ENCODE measurements at places on chromosomes 4 and X. TPM values are rescaled to one million over a fixed set of nuclear protein-coding genes. Genes with fewer than 3 reads are reported as not detected.

Gene ERCC6L
- polyA plus RNA-seq, result 6.9 TPM

Gene GJB1
- 39.8 TPM for polyA plus RNA-seq

Gene TMEM271
- not detected for polyA plus RNA-seq

Gene CSAG3
- not detected for polyA plus RNA-seq

Gene TCP11X2
- polyA plus RNA-seq, result 2.4 TPM

Gene PASD1
- polyA plus RNA-seq, result 0.05 TPM

Gene C1GALT1C1
- 31.1 TPM for polyA plus RNA-seq

Gene HGFAC
- polyA plus RNA-seq, result 0.86 TPM

Gene PLAC8
- 2.9 TPM for polyA plus RNA-seq

Gene FAM9C
- polyA plus RNA-seq, result 0.25 TPM

Gene UGT8
- 60.2 TPM for polyA plus RNA-seq

GRCh38 chrX:65990702-65991101 lies 49.2 kb downstream of the VSIG4 start:
- DNase-seq, result no peak

- DNase-seq, result no peak
Observed at GRCh38 chrX:127317159-127317558, 497.6 kb downstream of the PRR32 start.

DNA sequence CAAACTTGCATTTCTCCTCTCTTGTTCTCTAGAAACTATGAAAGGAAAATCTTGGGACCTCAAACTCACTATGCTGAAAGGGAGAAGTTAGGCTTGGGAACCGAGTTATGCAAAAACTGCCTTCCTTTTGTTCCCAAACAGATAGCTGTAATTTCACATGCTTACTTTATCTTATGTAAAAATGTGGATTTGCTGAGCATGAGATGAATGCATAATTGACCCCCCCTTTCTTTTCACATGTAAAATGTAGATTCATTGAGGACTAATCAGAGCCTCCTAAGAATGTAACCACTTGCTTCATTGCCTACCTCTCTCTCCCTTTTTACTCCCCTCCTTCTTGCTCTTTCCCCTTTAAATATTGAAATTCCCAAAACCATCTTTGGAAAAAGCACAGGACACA lies 18.0 kb downstream of the TBC1D9 start:
- no peak for DNase-seq

DNA sequence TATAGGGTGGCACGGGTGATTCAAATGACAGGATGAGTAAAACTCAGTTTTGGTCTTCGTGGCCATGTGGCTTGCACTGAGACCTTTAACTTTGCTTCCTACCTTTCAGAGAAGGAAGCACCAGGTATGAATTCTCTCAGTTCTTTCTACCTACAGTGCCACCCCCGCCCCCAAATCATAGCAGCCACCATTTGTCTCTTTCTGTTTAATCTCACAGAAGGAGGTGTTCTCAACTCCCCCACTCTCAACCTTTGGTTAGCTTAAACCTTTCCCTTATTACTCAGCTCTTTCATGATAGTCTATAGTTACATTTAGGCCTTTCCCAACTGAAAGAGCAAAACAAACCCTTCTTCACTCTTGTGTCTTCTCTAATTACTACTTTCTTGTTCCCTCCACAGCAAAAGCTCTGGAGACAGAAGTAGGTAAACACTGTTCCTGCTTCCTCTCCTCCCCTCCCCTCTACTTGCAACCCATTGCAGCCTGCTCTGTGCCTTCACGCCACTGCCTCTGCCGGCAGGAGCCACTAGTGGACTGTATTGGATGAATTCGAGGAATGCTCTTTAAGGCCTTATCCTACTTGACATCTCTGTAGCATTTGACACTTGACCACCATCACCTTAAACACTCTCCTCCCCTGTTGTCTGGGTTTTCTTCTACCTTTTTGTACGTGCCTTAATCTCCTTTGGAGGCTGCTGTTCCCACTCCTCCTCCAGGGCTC lies 123.7 kb downstream of the AFF1 start:
- peak; percentile 37 for DNase-seq

DNA sequence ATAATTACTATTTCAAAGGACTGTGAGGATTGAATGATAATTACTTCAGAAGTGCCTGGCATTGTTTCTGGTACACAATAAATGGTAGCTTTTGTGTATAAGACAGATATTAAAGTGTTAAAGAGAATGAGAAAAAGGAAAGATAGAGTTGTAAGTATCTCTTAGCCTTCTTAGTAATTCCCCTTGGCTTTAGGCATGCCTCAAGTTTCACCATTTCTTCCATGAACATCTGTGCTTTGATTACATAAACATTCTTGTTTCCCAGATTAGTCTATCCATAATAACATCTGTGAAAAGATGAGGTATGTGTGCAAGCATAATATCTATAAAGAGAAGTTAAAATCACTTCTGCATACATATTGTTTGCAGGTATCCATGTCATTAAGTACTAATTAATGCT lies 230.9 kb upstream of the TEX13A start:
- no peak for DNase-seq

DNA sequence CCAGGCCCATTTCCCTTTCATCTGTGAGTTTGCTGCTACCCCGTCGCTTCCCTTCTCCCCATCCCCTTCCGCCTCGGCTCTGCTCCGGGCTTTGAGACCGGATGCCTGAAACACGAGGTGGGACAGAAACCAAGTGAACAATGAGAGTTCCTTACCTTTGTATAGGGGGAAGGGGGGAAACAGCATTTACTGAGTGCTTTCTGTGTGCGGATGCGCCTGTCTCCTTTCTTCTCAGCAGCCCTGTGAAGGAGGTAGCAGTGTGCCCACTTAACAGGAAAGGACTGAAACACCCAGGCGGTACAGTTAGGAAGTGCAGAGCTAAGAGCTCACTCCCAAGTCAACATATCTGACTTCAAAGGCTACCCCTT lies 43.2 kb upstream of the TMSB15B start:
- DNase-seq, result peak; percentile 22

GRCh38 chrX:41108463-41109205 lies 23.4 kb downstream of the USP9X start:
- DNase-seq, result no peak

GRCh38 chr4:185839770-185840169 lies 27.8 kb upstream of the SORBS2 start:
- DNase-seq, result no peak

GRCh38 chrX:73563738-73564068 lies 706 bp downstream of the CHIC1 start:
- DNase-seq, result no peak

- DNase-seq, result no peak
Observed at GRCh38 chrX:155899366-155899765, 18.2 kb downstream of the VAMP7 start.

DNA sequence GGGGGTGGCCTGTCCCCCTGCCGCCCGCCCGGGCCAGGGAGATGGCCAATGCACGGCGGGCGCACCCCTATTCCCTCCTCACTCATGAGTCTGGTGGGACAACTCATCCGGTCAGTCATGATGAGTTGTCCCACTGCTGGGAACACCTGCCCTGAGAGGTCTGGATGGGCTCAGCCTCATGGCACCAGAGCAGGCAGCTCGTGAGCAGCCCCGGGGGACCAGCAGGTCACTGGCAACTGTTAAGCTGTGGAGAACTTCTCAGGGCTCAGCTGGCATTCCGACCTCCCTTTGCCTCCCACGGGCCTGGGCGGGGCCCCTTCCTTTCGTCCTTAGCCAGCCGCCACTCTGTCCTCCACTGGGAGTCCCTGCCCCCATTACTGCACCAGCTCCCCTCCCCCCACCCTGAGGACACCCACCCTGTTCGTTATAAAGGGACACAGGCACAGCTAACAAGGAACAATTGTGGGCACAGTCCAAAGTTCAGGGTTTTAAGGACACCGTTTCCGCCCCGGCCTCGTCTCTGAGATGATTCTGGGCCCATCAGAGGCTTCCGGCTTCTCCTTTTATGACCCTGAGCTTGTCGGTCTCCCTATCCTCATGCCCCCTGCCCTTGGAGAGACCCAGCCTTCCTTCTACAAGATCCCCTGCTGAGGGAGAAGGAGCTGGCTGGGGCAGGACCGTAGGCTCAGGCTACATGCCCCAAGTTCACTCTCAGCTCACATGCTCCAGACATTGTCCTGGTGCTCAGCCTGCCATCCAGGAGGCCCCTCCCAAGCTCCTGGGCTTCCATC lies 14.6 kb upstream of the KIAA0232 start:
- DNase-seq, result no peak

- no peak for DNase-seq
Observed at GRCh38 chr4:40238700-40239548, 42.1 kb downstream of the RHOH start.

- no peak for DNase-seq
Observed at GRCh38 chrX:115581759-115582615, 21.0 kb downstream of the PLS3 start.

DNA sequence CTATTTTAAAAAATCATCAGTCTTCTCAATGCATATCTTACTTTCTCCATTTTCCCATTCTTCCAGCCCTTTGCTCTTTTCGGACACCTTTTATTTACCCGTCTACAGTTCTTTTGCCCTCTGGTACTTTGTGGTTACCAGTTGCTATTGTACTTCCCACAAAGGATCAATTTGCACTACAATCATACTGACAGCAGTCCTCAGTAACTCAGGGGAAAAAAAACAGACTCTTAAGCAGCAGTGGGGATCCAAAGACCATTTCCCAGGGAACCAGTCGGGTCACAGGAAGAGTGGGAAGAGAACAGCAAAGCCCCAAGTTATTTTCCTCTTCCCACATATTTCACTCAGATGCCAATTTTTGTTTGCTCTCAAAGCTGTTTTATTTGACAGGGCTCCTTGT lies 23.1 kb downstream of the DMD start:
- no peak for DNase-seq

- DNase-seq, result no peak
Observed at GRCh38 chr4:45566896-45567603, 556.8 kb downstream of the GABRG1 start.

DNA sequence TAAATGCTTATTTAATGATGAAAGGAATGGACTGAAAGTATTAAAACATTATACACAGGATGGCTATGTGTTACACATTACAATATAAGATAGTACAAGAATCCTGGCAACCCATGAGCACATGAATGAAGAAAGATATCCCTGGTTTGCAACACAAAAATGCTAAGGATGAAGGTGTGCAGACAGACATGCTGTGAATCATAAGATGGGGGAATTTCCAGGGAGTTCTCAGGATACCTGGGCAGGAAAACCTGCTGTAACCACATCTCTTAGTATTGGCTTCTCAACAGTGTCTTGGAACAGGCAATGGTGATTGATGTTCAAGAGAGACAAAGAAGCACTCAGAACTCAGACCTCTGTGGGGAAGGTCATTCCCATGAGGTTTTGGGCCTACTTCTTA lies 23.9 kb upstream of the ANOS1 start:
- no peak for DNase-seq

DNA sequence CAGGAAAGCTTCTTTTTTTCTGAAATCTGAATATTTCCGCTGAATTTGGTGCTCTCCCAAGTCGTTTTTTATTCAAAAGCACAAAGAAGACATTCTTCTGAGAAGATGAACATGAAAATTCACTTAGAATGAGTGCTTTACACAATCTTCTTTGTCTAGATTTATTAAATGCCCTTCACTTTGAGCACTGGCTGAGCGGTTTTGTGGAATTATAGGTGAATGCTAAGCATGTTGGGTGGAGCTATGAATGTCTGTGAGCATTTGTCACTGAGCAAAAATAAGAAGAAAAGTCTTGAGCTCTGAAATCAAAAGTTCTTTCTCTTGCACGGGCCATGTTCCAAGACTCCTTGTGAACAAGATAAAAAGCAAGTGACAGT lies 13.1 kb downstream of the GASK1B start:
- no peak for DNase-seq

DNA sequence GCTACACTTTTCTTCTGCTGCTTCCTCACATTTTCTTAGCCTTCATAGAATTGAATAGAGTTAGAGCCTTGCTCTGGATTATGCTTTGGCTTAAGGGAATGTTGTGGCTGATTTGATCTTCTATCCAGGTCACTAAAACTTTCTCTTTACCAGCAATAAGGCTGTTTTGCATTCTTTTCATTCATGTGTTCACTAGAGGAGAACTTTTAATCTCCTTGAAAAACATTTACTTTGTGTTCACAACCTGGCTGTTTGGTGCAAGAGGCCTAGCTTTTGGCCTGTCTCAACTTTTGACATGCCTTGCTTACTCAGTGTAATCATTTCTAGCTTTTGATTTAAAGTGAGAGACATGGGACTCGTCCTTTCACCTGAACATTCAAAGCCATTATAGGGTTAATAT lies 87.7 kb upstream of the RAB40AL start:
- DNase-seq, result no peak

- DNase-seq, result peak; percentile 12
Observed at GRCh38 chrX:135484641-135485289, 35.7 kb upstream of the INTS6L start.

GRCh38 chr4:152106113-152106763 lies 345.4 kb upstream of the GATB start:
- no peak for DNase-seq

GRCh38 chr4:119477412-119478053 lies 151.1 kb downstream of the PDE5A start:
- no peak for DNase-seq

- DNase-seq, result no peak
Observed at GRCh38 chr4:34094114-34094513, 2150.2 kb downstream of the ARAP2 start.

DNA sequence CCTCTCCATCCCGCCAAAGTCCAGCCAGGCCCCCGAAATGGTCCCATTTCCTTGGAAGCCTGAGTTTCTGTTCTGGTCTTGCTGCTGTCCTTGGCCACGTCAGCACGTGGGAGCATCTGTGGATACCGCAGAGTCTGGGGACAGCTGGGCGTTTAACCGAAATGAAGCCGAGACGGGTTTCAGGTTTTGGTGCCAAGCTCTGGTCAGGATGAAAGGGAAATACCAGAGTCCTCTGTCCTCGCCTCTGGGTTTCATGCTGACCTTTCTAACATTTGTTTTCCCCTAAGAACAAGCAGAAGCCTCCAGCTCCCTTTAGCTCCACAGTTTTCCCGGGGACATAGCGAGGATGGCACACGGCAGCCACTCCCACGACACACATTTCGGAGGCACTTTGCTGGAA lies 19.7 kb downstream of the SHOX start:
- no peak for DNase-seq

- DNase-seq, result no peak
Observed at GRCh38 chr4:18134111-18134510, 112.6 kb upstream of the LCORL start.

All from left kidney (tissue), 8 donors.